HepG2 (cell line): ENCODE measurements at places on chromosomes 11 and 22.
A peak's percentile ranks its signal among the peaks of the same experiment; 100 is the strongest.

DNA sequence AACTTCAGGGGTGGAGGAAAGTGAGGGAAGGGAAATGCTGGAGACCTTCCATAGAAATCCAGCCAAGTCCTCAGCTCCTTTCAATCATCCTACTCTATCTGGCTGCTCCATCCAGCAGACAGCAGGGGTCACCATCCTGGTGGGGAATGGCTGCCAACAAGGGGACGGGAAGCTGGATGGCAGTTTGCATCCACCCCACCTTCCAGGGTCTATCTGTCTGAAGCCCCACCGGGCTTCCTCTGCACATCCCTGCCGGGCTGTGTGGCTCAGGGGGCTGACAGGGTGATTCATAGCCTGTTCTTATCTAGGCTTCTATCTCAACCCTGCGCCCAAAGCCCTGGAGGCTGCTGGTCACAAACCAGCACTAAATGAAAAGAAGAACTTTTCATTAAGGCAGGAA, 1.1 kb downstream of the SYTL2 start:
- H3K36me3 ChIP-seq, result no peaks in the 10 kb centered on the region
- no peak overlapping the region for H3K4me3 ChIP-seq
- peaks cover 25% of the 10 kb centered on the region; the same call in 2 of the 3 replicates for H3K27me3 ChIP-seq

DNA sequence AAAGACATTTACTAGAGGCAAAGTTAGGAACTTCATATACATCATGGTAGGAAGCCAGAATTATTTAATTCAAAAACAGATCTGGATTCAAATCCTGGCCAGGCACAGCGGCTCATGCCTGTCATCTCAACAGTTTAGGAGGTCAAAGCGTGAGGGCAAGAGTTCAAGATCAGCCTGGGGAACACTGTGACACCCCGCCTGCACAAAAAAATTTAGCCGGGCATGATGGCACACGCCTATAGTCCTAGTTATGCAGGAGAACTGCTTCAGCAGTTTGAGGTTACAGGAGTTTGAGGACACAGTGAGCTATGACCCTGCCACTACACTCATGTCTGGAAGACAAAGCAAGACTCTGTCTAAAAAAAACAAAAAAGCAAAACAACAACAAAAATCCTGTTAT, 8.9 kb downstream of the MRTFA start:
- no peaks in the 10 kb centered on the region for H3K27me3 ChIP-seq
- no peak overlapping the region for H3K4me3 ChIP-seq
- DNase-seq, result no peak
- H3K27ac ChIP-seq, result no peak overlapping the region
- peaks cover 40% of the 10 kb centered on the region for H3K4me1 ChIP-seq

DNA sequence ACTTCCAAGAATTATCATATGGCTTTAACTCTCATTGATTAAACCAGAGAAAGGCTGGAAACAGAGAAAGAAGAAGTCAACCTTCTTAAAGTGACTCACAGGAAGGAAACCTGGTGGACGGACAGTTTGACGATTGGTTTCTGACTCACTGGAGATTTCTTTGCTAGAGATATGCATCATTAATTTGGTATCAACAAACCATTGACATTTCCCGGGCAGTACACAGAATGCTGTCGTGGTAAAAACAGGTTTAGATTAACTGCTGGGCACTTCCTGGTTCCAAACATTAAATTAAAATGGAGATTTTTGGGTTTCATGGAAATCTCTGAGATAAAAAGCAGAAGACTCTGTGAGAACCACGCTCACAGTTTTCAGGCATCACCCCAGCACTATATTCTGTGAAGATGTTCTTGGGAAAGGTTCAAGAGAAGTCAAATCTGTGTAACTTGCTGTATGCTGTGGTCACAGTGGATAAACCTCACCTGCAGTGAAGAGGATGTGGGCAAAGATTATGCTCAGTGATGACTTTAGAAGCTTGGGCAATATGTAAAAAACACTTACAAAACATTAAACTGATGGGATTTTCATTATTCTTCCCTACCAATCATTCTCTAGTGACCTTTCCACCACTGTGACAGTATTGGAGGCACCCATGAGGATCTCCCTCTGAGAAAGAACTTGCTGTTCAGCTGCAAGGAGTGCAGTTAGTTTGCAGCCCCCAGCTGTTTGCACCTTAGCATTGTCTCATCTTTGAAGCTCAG, 61.1 kb upstream of the CD44 start:
- no peaks in the 10 kb centered on the region for H3K36me3 ChIP-seq
- H3K4me3 ChIP-seq, result no peak overlapping the region
- no peak for DNase-seq

DNA sequence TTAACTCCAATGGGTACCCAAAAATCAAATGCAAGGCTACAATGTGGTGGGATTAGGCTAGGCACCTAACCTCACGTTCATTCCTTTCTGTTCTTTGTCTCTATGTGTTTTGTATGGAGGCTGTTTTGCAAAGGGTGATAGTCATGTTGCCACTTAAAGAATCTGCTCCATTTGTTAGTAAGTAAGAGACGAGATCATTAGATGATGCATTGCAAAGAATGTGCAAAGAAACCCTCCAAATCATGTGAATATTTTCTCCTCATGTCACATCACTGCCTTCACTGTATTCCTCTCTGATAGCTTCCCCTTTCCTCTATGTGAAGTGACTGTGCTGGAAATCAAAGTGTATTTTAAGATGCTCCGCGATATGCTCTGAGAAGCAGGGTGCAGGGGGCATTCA, 11.9 kb downstream of the SYT13 start:
- H3K4me3 ChIP-seq, result no peak overlapping the region
- H3K4me1 ChIP-seq, result no peaks in the 10 kb centered on the region
- no peaks in the 10 kb centered on the region for H3K36me3 ChIP-seq
- H3K27ac ChIP-seq, result no peak overlapping the region

- peaks cover 59% of the 10 kb centered on the region for H3K4me1 ChIP-seq
- DNase-seq, result no peak
- H3K4me3 ChIP-seq, result peak overlapping the region; percentile 76
- no peaks in the 10 kb centered on the region; the same call in 1 of the 2 replicates for H3K27me3 ChIP-seq
Measured at GRCh38 chr22:50482107-50483074, 1.0 kb downstream of the ADM2 start.

DNA sequence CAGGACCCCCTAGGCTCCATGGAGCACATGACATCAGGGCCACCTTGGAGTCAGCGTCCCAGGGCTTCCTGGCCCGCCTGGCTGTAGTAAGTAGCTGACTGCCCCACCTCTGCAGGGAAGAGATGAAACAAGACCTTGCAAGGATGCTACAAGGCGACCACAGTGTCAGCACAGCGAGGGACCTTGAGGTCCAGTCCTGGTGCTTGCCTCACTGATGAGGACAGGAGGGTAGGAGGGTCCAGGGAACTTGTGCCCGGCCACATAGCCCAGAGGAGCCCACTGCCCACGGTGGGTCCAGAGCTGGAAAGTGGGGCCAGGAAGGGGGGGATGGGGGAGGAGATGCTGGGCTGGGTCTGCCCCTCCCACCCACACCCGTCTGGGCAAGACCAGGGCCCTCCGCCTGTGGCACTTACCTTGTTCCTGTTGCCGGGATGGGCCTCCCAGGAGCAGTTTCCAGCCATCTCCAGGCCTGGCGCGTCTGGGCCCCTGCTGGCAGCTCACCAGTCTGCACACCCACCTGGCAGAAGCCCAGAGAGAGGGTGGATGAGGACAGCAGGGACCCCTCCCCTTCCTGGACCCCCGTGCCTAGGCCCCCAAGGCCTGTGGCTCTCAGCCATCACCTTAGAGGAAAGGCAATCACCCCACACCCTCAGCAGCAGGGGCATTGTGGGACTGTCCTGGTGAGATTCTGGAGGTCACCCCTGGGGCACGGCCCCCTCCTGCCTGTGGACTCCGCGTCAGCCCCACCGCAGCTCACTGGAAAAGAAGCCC, 3.4 kb downstream of the MRGPRF start:
- H3K27ac ChIP-seq, result no peak overlapping the region
- no peak overlapping the region for H3K4me3 ChIP-seq
- peaks cover 51% of the 10 kb centered on the region for H3K4me1 ChIP-seq
- H3K36me3 ChIP-seq, result no peaks in the 10 kb centered on the region
- no peak for DNase-seq

GRCh38 chr11:123174196-123175183, 20.6 kb downstream of the CLMP start:
- H3K27ac ChIP-seq, result no peak overlapping the region
- DNase-seq, result no peak
- H3K27me3 ChIP-seq, result peaks cover 1% of the 10 kb centered on the region; the same call in 1 of the 2 replicates
- no peak overlapping the region for H3K4me3 ChIP-seq
- no peaks in the 10 kb centered on the region for H3K4me1 ChIP-seq

GRCh38 chr22:17920145-17920605, 104.2 kb downstream of the MICAL3 start:
- peak; percentile 70 for DNase-seq
- peak overlapping the region; percentile 40; the same call in 1 of the 2 replicates for H3K4me3 ChIP-seq

DNA sequence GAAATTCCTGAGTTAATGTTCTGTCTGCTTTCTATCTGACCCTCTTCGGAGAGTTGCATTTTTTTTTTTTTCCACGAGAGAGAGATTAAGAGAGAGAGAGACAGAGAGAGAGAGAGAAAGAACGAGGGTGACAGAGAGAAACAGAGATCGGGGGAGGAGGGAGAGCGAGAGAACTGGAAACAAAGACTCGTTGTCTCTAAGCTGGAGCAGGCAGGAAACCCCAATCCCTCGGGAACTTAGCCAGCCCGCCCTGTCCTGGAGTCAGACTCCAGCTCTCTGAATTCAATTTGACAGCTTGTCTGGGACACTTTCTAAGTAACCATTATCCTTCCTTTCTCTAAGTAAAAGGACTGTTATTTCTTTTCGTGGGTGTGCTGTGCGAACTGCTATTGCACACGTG, 76.9 kb downstream of the KCNJ1 start:
- no peaks in the 10 kb centered on the region for H3K36me3 ChIP-seq
- no peak overlapping the region for H3K4me3 ChIP-seq
- H3K27me3 ChIP-seq, result peaks cover 3% of the 10 kb centered on the region; the same call in 1 of the 2 replicates
- H3K4me1 ChIP-seq, result no peaks in the 10 kb centered on the region
- H3K27ac ChIP-seq, result no peak overlapping the region
- DNase-seq, result no peak

- no peak for DNase-seq
- no peak overlapping the region for H3K27ac ChIP-seq
- peaks cover 35% of the 10 kb centered on the region for H3K4me1 ChIP-seq
Measured at GRCh38 chr22:31618057-31618456, 44.0 kb downstream of the PISD start.

DNA sequence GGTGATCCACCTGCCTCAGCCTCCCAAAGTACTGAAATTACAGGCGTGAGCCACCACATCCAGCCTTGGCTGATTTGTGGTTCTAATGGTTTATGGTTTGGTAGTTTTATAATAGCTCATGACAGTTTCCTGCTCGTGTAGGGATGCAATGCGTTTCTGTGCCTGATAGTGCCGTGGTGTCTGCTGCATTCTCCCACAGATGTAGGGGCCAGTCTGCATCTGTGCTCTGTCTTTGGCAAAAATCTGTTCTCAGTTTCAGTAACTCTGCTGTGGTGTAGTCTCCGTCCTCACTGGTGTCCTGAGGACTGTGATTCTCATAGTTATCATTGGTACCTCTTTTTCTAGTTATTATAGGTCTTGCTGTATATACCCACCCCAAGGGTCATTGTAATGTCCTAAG, 16.3 kb downstream of the ST14 start:
- H3K4me3 ChIP-seq, result no peak overlapping the region
- H3K27ac ChIP-seq, result no peak overlapping the region
- peaks cover 28% of the 10 kb centered on the region for H3K4me1 ChIP-seq
- DNase-seq, result no peak
- H3K36me3 ChIP-seq, result no peaks in the 10 kb centered on the region

DNA sequence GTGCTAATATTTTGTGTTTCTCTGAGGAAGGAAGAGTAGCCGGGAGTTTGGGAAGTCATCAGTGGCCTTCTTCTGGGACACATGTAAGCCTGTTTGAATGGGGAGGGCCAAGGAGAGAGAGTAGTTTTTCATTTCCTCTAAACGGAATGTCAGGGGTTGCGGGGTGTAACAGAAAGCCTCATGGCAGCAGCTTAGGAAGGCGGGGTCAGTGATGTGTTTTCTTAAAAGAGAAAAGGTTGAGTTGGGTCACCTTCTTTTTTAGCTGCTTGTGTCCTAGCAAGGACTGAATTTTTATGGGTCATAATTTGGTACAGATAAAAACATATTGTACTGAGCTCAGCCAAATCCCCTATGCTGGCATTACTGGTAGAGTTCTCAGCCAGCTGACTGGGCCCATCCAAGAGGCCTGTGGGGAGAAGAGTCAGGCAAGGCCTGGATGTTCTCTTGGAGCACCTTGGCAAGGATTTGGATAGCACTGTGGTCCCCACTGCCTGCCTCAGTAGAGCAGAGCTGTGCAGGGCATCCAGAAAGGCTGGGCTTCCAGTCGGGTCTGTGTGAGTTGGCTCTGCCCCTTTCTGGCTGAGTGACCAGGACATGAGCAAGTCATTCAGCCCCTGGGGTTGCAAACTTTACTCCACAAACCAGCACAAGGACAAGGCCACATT, 29.4 kb upstream of the NAV2 start:
- no peaks in the 10 kb centered on the region for H3K36me3 ChIP-seq
- peaks cover 19% of the 10 kb centered on the region; the same call in 2 of the 3 replicates for H3K27me3 ChIP-seq
- H3K4me1 ChIP-seq, result no peaks in the 10 kb centered on the region
- DNase-seq, result no peak
- H3K27ac ChIP-seq, result no peak overlapping the region
- no peak overlapping the region for H3K4me3 ChIP-seq

GRCh38 chr11:128367573-128367972, 219.8 kb downstream of the ETS1 start:
- H3K4me3 ChIP-seq, result no peak overlapping the region
- no peaks in the 10 kb centered on the region for H3K27me3 ChIP-seq
- no peak for DNase-seq
- H3K36me3 ChIP-seq, result no peaks in the 10 kb centered on the region
- H3K4me1 ChIP-seq, result no peaks in the 10 kb centered on the region
- no peak overlapping the region for H3K27ac ChIP-seq

- peak; percentile 52 for DNase-seq
- H3K4me1 ChIP-seq, result no peaks in the 10 kb centered on the region
- H3K4me3 ChIP-seq, result no peak overlapping the region
- no peaks in the 10 kb centered on the region for H3K36me3 ChIP-seq
Measured at GRCh38 chr11:123246749-123247495, 51.9 kb upstream of the CLMP start.

DNA sequence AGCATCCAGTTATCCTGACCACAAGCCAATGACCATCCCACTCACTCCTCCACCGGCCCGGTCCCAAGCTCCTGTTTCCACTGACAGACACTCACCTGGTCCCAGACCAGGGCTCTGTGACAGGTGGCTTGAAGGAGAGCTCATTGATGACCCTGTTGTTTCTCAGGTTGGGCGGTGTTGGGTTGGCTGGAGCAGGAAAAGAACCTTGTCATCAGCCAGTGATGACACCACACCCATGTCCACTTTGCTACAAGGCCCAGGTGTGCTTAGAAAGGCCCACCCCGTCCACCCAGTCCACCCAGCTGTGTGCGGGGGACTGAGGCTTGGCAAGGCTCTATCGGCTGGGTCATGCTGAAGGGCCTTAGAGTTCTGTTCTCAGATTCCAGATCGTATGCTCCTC, 42.9 kb downstream of the GAB4 start:
- H3K27me3 ChIP-seq, result 0 out of 3 replicates have a peak, but pooled peaks cover 13% of the 10 kb centered on the region
- no peak for DNase-seq
- H3K36me3 ChIP-seq, result no peaks in the 10 kb centered on the region
- no peaks in the 10 kb centered on the region for H3K4me1 ChIP-seq

DNA sequence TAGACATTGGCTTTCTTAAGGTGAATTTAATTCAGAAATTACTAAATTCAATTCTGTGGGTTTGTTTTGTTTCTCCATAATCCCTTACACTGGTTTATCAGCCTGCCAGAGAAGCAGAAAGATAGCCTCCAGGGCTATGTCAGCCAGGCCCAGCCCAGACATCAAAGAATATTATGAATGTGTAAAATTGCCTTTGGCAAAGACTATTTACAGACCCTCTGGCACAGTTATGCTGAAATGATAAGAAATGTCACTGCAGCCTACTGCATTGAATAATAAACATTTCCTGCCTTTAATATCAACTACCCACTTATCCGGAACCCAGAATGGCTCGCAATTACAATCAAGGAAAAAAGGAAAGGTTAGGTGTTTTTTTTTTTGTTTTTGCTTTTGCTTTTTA, 562.5 kb upstream of the LRRC4C start:
- no peak overlapping the region for H3K27ac ChIP-seq
- no peaks in the 10 kb centered on the region for H3K36me3 ChIP-seq
- no peaks in the 10 kb centered on the region for H3K4me1 ChIP-seq
